ENCODE measurements at places on chromosomes 2 and 18.

DNA sequence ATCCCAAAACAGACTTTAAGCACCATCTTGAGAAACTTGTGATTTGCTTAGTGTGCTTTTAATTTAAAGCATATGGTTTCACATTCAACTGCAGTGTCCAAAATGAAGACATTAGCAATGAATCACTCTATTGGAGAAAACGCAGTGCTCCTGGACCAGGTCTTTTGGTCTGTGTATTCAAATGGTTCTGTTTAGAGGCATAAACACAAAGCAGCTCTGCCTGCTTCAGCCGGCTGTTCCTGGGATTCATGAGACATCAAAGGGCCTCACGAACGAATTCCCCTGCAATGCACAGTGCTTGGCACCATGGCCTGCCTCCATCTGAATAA, 117.1 kb upstream of the SP5 start:
- no peak for DNase-seq

- no peak for DNase-seq
Observed at GRCh38 chr2:16747257-16747656, 81.6 kb upstream of the CYRIA start.

DNA sequence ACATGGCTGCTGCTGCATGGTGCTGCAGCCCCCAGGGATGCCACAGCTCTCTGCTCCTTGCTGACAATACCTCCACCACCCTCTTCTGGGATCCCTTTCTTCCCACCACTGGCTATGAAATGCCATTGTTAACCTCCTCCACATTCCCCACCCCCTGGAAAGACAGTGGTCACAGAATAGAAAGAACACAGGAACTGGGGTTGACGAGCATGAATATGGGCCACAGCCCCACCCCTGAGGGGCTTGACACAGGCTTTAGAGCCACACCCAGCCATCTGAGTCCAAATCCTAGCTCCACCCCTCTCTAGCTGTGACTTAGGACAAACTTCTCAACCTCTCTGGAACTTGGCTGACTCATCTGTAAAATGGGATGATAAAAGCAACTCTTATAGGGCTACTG, 47.3 kb downstream of the TMEM163 start:
- no peak for DNase-seq

- no peak for DNase-seq
Observed at GRCh38 chr18:44602380-44602779, 78.3 kb upstream of the SETBP1 start.
